ENCODE measurements at places on chromosomes 7 and 10.

DNA sequence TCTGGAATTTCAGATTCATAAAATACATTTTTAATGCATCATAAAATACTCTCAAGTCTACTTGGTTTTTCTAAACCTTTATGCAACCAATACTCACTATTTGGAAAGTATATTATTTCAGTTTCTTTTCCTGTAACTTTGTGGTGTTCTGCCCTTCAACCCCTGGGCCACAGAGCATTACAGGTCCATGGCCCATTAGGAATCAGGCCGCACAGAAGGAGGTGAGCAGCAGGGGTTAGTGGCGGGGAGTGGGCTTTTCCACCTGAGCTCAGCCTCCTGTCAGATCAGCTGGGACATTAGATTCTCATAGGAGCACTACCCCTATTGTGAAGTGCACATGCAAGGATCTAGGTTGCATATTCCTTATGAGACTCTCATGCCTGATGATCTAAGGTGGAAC is 9.7 kb downstream of the SNX13 start:
- DNase-seq: no peak

GRCh38 chr7:21850531-21851285 is 95.0 kb downstream of the CDCA7L start:
- DNase-seq: no peak

DNA sequence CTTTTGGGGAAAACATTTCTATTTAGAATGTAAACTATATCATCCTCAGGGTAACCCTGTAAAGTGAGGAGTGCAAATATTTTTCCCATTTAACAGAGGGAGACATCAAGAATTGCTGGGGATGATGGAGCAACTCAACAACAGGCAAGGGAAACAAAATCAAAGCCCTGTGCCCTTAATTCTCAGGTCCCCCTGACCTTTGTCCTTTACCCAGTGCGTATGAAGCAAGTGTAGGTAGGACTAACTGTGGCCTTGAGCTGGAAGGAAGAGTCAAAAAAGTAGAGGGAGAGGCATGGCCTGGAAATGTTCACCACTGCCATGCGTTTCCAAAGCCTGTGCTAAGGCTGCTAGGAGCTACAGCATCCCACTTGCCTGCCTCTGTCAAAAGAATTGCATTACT is 896.9 kb downstream of the LRMDA start:
- DNase-seq: no peak

DNA sequence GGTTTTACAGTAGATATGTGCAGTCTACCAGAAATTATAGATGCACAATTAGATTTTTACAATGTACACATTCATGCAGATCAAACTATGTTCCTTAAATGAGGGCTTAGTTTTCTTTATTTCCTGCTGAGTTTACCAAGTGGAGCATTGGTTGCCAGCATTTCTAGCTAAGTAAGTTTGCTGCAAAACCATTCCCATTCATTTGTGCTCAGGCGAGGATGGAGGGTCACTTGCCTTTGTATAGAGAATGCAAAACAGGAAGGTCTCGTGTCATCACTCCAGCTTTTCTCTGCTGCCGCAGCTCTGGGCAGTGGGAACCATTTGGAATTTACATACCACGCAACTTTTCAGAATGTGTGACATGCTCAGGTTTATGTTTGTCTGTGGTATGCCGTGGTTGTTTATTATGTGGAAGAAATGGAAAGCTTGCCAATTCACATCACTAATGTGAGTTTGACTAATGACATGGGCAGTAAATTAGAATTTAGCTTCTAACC is 198.6 kb downstream of the TRIL start:
- no peak for DNase-seq

GRCh38 chr10:1737222-1738061 is at the start of gene ADARB2:
Gene ADARB2, minus strand, starts transcription at chr10:1737525.
- no peak for DNase-seq

DNA sequence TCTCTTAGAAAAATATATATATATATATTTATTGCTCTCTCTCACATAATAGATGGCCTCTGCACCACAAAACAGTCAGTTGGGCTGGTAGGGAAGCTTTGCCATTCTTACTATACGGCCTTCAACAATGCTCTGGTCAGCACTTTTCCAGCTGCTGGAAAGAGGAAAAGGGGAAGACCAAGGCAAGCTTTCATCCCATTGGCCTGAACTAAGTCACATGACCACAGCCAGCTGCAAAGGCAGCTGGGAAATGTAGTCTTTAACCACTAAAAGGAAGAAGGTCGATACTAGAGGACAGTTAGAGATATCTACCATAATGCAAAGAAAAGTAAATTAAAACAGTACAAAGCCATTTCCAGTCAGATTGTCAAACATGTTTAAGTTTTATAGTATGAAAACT is 58.4 kb upstream of the MACROH2A2 start:
- no peak for DNase-seq

DNA sequence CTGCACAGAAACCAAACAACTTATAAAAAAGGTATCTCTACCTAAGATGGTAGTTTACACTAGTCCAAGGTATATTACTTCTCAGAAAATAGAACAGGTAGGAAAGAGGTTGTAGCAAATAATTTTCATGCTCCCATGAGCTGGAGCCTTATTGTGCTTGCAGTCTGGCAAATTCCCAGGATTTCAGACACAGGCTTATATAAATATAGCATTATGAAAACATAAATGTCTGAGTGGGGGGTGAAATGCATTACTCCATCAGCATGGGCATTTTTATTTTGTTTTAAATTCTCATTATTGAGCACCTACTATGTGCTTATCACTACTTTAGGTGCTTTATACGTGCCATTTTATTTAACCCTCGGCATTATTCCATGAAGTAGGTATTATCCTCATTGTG is 83.0 kb upstream of the PHYHIPL start:
- no peak for DNase-seq

DNA sequence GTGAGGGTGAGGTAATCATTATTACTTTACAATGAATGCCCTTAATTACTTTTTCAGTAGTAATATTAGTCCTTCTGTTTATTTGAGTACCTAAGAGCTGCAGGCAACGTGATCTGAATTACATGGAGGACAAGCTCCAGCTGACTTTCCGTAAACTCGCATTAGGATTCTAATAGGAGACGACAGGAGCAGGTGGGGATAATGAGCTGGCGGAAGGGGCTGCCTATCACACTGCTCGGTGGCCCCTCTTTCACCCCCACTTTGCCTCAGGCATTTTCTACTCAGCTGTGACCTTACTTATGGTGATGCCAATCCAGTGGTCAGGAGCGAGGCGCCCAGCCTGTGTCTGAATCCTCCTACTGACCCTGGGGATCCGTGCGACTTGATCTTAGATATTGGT is at the start of gene C7orf33:
TSS of gene C7orf33 (plus strand) at position 296 of the 400 bp plus-strand sequence. CDS start 160 bp downstream, outside the sequence.
- no peak for DNase-seq

- DNase-seq: no peak
Observed at GRCh38 chr7:144255471-144255897, 9.1 kb downstream of the OR2A7 start.

DNA sequence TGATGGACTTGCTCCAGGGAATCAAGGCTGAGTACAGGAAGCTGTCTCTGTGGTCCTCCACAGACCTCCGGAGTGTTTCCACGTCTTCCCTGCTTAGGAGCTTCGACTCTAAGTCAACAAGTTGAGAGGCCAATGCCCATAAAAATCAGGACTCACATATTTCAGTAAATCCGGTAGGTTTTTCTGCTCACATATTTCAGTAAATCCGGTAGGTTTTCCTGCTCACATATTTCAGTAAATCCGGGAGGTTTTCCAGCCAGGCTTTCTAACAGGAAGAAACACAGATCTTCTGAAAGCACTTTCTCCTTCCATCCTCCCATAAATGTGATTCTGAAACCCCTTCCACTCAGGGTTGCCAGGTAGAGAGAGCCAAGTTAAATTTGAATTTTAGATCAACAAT is 340.1 kb upstream of the SHH start:
- DNase-seq: no peak

DNA sequence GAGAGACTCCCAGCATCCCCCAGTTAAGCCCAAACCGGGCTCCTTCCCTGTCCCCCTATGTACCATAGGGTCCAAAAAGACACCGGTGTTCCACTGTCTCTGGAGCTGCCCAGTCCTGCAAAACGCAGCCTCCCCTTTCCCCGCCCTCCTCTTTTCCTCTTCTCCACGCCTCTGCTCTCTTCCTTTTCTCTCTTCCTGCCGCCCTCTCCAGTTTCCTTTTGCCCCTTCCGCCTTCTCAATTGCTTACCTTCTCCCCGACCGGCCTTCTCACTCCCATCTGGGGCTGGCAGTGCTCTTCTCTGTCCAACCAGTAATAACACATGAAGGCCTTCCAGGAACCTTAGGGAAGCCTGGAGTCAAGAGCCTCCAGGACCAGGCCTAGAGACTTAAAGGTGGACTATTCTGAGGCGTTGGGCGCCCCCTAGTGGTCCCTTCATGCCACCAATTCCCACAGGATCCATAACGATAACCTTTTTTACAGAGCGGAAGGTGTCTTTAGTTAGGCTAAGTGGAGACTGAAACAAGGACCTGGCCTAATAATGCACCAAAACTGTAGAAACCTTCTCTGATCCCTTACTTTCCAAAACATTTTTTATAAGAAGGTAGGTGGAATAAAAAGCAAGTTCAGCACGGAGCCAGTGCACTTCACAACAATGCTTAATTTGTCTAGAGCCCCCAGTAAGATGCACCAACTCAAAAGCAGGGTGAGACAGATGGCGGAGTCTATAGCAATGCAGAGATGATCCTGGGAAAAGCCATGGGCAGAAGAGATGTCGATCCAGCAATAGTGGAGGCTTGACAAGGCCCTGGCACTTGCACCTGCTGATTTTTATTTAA is 27.2 kb upstream of the MSRB2 start:
- DNase-seq: peak; percentile 26

DNA sequence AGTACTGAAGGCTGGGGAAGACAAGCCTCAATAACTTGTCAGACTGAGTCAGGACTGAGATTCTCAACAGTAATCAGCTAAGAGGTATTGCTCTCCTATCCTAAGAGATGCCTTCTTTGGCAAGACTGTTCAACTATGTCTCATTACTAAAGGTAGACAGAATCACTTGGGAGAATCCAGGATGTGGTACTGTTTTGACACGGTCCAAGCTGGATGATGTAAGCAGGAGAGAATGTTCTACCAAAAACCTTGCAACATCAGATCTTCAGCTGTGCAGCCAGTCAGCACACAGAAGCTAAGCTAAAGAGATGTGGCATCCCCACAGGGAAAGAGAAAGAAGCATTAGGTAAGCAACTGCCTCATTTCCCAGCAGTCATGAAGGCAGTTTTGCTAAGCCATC is 391.4 kb downstream of the NRG3 start:
- DNase-seq: no peak
